ENCODE measurements at places on chromosomes 5 and 9.

DNA sequence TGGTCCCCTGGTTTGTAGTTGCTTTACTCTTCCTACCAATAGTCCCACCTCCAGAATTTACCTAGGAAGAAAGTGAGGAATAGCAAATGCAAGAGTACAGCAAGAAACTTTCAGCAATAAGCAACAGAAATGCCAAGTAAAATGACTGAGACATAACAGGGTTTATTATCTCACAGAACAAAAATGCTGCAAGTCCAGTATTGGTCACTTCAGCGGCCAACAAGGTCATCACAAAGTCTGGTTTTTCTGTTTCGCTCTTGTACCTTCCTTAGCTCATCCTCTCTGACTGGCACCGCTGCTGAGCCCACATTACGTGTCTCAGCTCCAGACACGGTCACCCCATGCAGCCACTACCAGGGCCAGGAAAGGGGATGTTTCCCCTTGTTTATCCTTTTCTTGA lies 82.7 kb downstream of the RFK start:
- no peak for ATAC-seq

- ATAC-seq: no peak
Observed at GRCh38 chr5:111856876-111857466, 100.0 kb upstream of the NREP start.

GRCh38 chr9:113154471-113154870 lies 3.7 kb downstream of the SLC31A2 start:
- no peak for ATAC-seq

DNA sequence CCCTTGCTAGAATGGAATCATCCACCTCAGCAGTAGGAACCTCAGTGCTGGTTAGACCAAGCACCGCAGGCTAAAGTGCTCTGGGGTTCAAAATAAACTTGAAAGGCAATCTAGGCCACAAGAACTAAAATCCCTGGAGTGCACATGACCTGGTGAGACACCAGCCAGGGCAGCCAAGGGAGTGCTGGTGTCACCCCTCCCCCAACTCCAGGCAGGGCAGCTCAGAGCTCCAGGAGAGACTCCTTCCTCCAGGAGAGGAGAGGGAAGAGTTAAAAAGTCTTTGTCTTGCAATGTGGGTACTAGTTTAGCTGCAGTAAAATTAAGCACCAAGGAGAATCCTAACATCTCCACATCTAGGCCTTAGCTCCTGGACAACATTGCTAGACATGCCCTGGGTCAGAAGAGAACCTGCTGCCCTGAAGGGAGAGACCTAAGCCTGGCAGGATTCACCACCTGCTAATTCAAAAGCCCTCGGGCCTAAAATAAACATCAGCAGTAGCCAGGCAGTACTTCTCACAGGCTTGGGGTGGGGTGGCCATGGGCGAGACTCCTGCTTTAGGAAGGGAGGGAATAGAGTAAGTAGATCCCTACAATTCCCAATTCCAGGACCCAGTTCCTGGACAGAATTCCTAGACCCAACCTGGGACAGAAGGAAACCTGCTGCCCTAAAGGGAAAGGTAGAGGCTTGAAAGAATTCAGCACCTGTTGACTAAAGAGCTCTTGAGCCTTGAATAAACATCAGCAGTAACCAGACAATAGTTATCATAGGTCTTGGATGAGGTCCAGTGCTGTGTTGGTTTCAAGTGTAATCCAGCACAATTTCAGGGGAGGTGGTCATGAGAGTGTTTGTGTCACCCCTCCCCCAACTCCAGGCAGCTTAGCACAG lies 25.8 kb downstream of the UGT3A2 start:
- no peak for ATAC-seq

- ATAC-seq: no peak
Observed at GRCh38 chr9:127022913-127023660, 99.3 kb downstream of the ANGPTL2 start.
